ENCODE measurements at places on chromosomes 11 and 22.

GRCh38 chr11:13972944-13973343 is 10.4 kb downstream of the SPON1 start:
- DNase-seq = no peak

GRCh38 chr11:57679396-57679795 is 11.5 kb downstream of the ZDHHC5 start:
- no peak for DNase-seq

GRCh38 chr11:91641153-91641552 is 583.5 kb upstream of the FAT3 start:
- DNase-seq = no peak

- DNase-seq = no peak
These were observed 34.8 kb downstream of the MB start for GRCh38 chr22:35582218-35582860.
